ENCODE measurements at places on chromosomes 6 and 20.

DNA sequence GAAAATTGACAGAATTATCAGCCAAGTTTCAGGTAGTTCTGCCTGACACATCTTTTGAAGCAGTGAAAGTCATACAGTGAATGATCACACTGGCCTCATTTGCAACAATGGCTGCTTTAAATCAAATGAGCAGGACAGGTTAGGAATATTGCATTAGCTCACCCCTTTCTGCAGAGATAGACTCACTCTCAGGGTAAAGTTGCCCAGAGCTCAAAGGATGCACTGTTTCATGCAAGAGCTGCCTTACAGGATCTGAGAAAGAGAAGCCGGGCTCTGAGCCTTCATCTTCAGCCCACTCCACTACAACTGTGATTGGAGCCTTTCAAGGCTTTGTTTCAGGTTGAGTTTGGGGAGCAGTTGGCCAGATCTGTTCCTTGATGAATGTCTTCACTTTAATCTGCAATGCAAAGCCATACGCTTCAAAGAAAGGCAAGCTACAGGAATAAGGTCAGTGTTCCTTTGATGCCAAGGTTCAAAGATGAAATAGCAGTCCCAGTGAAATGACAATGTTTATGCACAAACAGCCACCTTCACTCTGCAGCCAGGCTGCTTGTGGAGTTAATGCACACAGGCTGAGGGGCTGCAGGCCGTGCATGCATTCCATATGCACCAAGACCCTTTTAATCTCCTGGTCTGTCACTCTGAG lies 90.9 kb upstream of the ISM1 start:
- no peak for DNase-seq
- no peaks in the 10 kb centered on the region for H3K4me1 ChIP-seq
- no peaks in the 10 kb centered on the region for H3K36me3 ChIP-seq

- no peak overlapping the region for H3K27ac ChIP-seq
- H3K27me3 ChIP-seq, result no peaks in the 10 kb centered on the region
- no peak for DNase-seq
Measured at GRCh38 chr6:69894578-69895347, 28.4 kb downstream of the COL19A1 start.

DNA sequence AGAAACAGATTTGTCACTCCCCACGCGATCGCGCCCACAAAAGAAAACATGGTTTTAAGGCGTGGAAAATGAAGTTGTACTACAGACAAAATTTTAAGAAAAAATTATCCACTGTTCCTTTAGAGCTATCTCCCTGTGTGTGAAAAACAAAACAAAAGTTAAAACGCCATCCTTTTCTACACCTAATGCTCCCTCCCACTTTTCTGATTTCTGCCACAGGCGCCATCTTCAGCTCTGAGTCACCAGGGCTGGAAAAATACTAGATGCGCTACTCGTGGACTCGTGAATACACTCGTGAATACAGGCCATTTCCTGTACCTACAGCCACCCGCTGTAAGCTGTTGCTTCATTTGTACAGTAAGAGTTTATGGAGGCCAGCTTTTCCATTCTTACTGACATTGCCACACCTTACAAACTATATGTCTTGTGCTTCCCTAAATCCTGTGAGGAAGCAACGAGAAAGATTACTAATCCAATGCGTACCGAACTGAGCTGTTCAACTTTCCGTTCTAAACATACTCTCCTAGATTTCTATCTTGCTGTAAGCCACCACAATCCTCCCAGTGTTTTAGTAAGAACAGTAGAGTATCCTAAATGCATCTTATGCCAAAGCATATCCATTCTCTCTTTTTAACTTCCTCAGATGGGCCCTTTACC lies 773 bp upstream of the AHI1 start:
- DNase-seq, result peak; percentile 95
- peaks cover 8% of the 10 kb centered on the region for H3K36me3 ChIP-seq
- H3K27me3 ChIP-seq, result no peaks in the 10 kb centered on the region
- peak overlapping the region; percentile 100 for H3K27ac ChIP-seq

DNA sequence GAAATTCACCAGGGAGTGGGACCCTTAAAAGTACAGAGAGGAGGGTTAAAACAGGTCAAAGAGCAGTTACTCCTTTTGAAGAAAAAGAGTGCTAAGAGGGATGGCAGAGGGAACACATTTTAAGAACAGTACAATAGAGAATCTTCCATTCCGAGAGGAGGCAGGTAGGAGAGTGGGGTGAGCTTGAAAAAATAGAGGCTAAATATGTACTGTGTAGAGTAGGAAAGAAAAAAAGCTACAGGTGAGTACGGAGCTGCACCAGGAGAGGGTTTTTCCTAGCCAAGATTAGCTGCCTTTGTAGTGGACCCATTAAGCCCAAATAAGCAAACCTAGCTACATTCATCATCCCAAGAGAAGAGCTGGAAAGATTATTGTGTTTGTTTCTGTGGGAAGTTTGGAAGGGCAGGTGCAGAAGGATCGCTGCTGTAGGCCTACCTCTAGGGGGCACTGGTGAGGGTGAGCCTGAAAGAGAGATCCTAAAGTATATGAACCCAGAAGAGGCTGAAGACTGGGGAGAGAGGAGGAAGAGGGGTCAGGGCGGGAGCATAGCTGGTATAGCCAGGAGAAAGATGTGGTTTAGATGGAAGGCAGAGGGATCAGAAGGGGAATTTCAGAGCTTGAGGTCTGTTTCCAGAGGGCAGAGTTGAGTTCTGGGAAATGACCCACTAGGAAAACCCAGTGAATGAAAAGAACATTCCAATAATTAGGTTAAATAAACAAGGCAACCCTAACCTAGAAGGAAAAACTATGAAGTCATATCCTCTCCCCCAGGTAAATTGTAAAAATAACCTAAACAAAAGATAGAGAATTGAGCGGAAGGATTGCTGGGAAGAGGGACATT lies 50.2 kb upstream of the HINT3 start:
- peak; percentile 10 for DNase-seq
- H3K36me3 ChIP-seq, result no peaks in the 10 kb centered on the region
- no peaks in the 10 kb centered on the region for H3K27me3 ChIP-seq
- no peak overlapping the region for H3K4me3 ChIP-seq
- no peaks in the 10 kb centered on the region for H3K4me1 ChIP-seq

DNA sequence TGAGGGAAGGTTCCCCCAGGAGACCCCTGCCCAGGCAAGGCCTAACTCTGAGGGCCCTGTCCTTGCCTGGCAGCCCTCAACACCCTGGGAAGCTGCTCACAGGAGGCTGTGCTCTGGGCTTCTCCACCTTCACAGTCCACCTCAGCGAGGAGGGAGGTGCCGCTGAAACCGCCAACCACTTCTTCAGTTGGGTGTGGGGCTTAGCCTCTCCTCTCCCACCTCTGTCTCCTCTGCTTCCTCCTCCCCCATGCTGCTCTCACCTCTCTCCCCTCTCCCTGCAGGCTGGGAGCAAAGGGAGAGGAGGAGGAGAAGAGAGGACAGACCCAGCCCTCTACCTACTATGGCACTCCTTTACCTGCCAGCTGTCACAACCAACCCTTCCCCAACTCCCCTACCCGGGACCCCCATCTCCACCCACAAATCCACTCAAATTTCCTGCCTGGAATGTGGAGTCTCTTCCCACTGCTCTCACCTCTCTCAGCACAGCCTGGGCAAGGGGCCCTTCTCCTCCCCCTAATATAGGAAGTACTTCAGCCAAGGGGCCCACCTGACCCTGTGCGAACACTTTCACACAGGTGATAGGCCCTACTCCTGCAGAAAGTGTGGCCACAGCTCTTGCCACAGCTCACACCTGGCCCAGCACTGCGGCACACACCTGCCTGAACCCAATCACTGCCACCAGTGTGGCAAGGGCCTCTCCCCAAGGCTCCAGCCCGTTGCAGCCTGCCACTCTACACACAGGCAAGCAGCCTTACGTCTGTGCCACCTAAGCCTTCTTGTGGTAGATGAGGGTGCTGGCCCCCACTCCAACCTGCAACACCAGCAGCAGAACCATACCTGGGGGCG lies 7.2 kb downstream of the RING1 start:
- H3K36me3 ChIP-seq, result peaks cover 12% of the 10 kb centered on the region
- peaks cover 21% of the 10 kb centered on the region for H3K4me1 ChIP-seq
- DNase-seq, result no peak
- no peak overlapping the region for H3K4me3 ChIP-seq

DNA sequence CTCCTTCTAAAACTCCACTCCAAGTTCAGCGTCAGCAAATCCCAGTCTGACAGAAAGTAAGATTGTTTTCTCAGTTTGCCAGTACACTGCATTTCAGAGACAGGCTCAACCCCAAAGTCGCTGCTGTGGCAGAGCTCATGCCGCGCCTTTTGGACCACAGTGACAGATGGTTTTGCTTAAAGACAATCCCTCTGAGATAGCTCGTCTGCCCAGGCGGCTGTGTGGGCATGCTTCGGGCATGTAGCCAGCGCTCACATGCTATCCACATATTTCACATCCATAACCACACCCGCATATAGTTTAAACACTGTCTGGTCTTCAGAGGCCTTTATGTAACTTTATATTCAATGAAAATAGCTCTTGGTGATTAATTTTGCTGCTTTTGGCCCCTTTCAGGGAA lies 14.7 kb upstream of the PXDC1 start:
- H3K4me3 ChIP-seq, result no peak overlapping the region
- H3K27me3 ChIP-seq, result no peaks in the 10 kb centered on the region
- H3K27ac ChIP-seq, result no peak overlapping the region
- no peaks in the 10 kb centered on the region for H3K36me3 ChIP-seq
- DNase-seq, result peak; percentile 80
- H3K4me1 ChIP-seq, result peaks cover 12% of the 10 kb centered on the region

- H3K4me3 ChIP-seq, result no peak overlapping the region
- no peaks in the 10 kb centered on the region for H3K4me1 ChIP-seq
- H3K27me3 ChIP-seq, result no peaks in the 10 kb centered on the region
- no peaks in the 10 kb centered on the region for H3K36me3 ChIP-seq
Measured at GRCh38 chr6:47736083-47736700, 37.8 kb downstream of the ADGRF4 start.

- no peak overlapping the region for H3K27ac ChIP-seq
- no peak for DNase-seq
- no peaks in the 10 kb centered on the region for H3K27me3 ChIP-seq
- no peaks in the 10 kb centered on the region for H3K4me1 ChIP-seq
Measured at GRCh38 chr6:64696053-64696452, 1011.0 kb downstream of the EYS start.

GRCh38 chr6:109867970-109868358 lies 110.1 kb upstream of the GPR6 start:
- H3K27me3 ChIP-seq, result peaks cover 2% of the 10 kb centered on the region
- peak overlapping the region; percentile 74 for H3K27ac ChIP-seq
- peak; percentile 87 for DNase-seq
- H3K36me3 ChIP-seq, result no peaks in the 10 kb centered on the region
- peaks cover 3% of the 10 kb centered on the region for H3K4me1 ChIP-seq
- H3K4me3 ChIP-seq, result no peak overlapping the region

DNA sequence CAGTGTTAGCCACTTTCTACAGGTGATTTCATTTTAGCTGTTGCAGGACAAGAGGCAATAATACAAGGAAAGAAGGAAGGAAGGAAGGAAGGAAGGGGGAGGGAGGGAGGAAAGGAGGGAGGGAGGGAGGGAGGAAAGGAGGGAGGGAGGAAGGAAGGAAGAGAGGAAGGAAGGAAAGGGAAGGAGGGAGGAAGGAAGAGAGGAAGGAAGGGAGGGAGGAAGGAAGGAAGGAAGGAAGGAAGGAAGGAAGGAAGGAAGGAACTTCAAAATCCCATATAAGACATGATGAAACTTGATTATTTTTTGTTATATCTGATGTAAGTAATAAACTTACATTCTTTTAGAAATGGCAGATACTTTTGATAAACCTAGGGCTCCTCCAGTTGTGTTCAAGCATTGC lies 83.6 kb downstream of the TFAP2B start:
- H3K27me3 ChIP-seq, result no peaks in the 10 kb centered on the region
- no peak overlapping the region for H3K4me3 ChIP-seq
- H3K36me3 ChIP-seq, result no peaks in the 10 kb centered on the region
- no peaks in the 10 kb centered on the region for H3K4me1 ChIP-seq

GRCh38 chr6:35691027-35691824 lies 2.5 kb upstream of the FKBP5 start:
- no peak overlapping the region for H3K4me3 ChIP-seq
- peak; percentile 69 for DNase-seq

GRCh38 chr20:62675156-62675876 lies 33.0 kb downstream of the SLCO4A1 start:
- H3K4me3 ChIP-seq, result no peak overlapping the region
- peaks cover 16% of the 10 kb centered on the region for H3K4me1 ChIP-seq
- peaks cover 15% of the 10 kb centered on the region for H3K27me3 ChIP-seq
- H3K27ac ChIP-seq, result no peak overlapping the region

DNA sequence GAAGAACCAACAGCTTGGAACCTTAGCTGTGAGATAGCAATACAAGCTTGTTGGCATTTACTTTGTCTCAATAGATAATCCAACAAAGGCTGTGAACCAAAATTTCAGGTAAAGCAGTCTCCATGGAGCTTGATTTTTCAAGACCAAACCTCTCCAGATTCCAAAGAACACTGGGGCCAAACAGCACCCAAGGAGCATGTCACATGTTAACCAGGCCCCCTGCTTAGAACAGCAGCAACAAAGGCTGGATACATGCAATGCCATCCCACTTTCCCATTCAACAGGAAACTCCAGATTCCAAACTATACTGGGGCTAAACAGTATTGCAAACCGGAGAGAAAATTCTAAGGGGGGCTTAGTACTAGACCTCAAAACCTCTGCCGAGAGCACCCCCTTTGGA lies 15.8 kb upstream of the RNASET2 start:
- no peaks in the 10 kb centered on the region for H3K4me1 ChIP-seq
- no peak overlapping the region for H3K27ac ChIP-seq
- DNase-seq, result no peak
- H3K36me3 ChIP-seq, result no peaks in the 10 kb centered on the region

GRCh38 chr6:3330199-3330598 lies 71.5 kb downstream of the PSMG4 start:
- peaks cover 4% of the 10 kb centered on the region for H3K27me3 ChIP-seq
- peaks cover 40% of the 10 kb centered on the region for H3K4me1 ChIP-seq
- H3K36me3 ChIP-seq, result no peaks in the 10 kb centered on the region
- H3K27ac ChIP-seq, result no peak overlapping the region
- H3K4me3 ChIP-seq, result no peak overlapping the region

DNA sequence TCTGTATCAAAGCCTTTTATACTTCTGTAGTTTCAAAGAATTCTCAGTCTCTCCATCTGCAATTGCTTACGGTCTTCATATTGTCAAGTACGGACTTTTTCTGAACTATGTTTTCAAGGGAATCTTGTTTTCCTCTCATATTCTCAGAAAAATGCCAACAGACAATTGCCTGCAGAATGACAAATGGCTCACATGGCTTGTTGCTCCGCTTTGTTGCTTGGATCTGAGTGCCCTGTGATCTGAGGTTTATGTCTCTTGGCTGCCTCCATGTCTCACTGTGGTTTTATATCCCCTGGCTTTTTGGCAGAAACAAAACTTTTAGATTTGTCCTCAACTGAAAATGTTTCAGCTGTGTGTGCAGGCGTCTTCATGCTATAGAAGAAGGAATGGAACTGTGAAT lies 285.4 kb upstream of the CHD6 start:
- H3K27ac ChIP-seq, result no peak overlapping the region
- no peak overlapping the region for H3K4me3 ChIP-seq
- H3K4me1 ChIP-seq, result peaks cover 18% of the 10 kb centered on the region
- no peaks in the 10 kb centered on the region for H3K36me3 ChIP-seq
- no peaks in the 10 kb centered on the region for H3K27me3 ChIP-seq
- peak; percentile 30 for DNase-seq

DNA sequence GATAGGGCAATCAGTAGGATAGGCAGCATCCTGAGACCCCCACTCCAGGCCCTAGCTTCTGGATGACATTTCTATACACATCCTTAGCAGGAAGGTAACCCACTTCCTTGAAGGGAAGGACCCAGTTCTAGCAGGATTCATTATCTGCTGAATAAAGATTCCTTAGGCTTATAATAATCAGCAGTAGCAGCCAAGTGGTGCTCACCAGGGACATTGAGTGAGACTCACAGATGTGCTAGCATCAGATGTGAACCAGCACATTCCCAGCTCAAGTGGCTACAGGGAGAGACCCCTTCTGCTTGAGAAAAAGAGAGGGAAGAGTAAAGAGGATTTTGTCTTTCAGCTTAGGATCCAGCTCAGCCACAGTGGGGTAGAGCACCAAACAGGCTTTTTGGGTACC lies 244.8 kb upstream of the UFL1 start:
- no peaks in the 10 kb centered on the region for H3K27me3 ChIP-seq
- H3K27ac ChIP-seq, result no peak overlapping the region
- no peak overlapping the region for H3K4me3 ChIP-seq
- peak; percentile 54 for DNase-seq
- H3K4me1 ChIP-seq, result peaks cover 2% of the 10 kb centered on the region
